Activated CD4-positive, alpha-beta memory T cell treated with anti-CD3 and anti-CD28 coated beads for 36 hours (primary cell): ENCODE measurements at places on chromosomes 3 and 15. TPM values are rescaled to one million over a fixed set of nuclear protein-coding genes. Genes with fewer than 3 reads are reported as not detected.

Gene TM4SF4
- not detected for total RNA-seq

Gene PPIB
- 283 TPM for total RNA-seq

Gene BFSP2
- total RNA-seq: not detected

Gene DCUN1D1
- total RNA-seq: 47.5 TPM

Gene ARNT2
- total RNA-seq: 0.10 TPM

Gene LRTM1
- not detected for total RNA-seq

Gene ASB14
- not detected for total RNA-seq

Gene MYO5C
- total RNA-seq: 0.50 TPM

Gene NPAP1
- not detected for total RNA-seq

- DNase-seq: no peak
Observed at GRCh38 chr15:92435145-92435544, 41.5 kb downstream of the ST8SIA2 start.

- DNase-seq: no peak
Observed at GRCh38 chr3:156668073-156668763, 6.2 kb upstream of the TIPARP start.

DNA sequence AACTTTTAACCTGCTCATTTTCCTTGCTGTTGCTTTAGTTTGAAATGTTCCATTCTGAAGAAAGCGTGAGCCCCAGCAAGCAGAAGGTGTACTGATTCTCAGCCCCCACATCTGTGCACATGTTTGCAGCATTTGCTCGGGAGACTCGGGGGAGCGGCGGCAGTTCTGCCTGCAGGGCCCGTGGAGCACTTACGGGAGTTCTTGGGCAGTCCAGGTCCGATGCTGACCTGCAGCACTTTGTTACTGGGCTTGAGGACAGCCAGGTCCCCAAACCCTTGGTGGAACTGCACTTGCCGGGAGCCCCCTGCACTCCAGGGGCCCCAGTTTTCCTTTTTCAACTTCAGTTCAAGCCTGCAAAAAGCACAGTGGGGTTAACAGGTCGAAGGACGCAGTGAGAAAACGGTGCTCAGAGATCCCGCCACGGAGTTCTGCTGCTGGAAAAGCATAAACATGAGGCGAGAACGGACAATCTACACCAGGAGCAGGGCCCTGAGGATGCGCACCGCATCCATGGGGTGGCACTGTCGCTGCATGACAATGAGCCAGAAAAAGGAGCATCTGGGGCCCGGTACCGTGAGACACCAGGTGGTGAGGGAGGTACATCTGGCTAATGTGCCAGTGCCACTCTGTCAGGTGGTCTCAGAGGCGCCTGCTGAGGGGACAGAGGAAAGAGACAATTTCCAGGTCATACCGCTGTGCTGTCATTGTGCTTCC, 45.6 kb upstream of the LDHAL6B start:
- peak; percentile 33 for DNase-seq

DNA sequence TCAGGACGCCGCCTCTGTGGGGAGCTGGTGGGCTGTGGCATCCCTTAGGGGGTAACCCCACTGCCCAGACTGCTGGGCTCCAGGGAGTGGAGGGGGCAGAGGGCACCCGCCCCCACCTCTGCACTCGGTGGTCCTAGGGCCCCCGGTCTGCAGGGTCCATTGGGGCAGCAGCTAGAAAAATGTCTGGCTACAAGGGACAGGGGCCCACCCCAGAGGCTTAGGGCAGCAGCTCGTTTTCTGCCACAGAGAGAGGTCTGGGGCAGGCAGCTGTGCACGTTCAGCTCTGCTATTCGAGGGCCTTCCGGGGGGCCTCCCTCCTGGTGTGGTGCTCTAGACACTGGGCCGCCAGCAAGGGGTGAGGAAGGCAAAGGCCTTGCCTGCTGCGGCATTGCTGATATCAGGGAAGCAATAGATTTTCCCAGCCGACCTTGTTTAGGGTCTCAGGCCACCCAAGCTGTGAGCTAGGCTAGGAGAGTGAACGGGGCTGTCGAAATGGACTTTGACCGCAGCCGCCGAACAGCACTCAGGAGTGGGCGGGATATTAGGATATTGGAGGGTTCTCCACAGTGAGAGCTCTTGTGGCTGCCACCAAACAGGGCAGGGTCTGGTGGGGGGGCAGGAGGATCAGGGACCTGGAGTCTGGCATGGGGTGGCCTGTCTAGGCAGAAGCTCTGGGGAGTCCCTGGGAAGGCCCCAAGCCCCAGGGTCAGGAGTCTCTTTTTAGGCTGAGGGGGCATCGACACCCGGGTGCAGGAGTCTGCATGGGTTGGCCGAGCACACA, 61.4 kb upstream of the KLF13 start:
- DNase-seq: no peak

GRCh38 chr15:62928242-62928999, 114.1 kb upstream of the TPM1 start:
- DNase-seq: no peak

- no peak for DNase-seq
Observed at GRCh38 chr3:177370246-177370822, 173.1 kb upstream of the TBL1XR1 start.

DNA sequence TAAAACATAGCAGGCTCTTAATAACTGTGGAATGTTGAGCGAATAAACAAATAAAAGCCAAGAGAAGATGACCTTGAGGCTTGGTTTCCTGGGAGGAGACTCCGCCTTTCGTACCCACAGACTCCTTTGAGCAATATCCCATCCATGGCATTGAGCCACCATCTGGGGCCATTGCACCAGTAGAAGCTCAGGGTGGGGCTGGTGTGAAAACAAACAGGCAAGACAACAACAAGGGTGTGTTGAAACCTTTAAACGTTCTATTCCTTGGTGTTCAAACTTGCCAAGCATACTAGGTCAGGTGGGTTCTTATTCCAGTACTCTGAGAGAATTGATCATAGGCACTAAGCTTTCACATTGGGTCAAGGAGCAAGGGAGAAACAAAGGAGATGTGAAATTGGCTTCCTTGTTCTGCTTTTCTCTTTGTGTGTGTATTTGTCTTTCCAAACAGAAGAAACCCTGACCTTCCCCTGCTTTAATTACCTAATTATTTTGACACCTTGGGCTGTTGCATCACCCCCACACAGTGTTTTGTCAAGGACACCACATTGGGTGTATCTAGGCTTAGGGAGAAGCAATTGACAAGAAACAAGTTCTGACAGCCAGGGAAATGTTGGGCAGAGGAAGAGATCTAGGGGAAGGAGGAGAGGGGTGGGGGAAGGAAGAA, 105.1 kb upstream of the BCL6 start:
- no peak for DNase-seq

- no peak for DNase-seq
Observed at GRCh38 chr15:82995938-82996337, 9.9 kb downstream of the RAMAC start.

- no peak for DNase-seq
Observed at GRCh38 chr3:31132132-31132769, 237.8 kb upstream of the GADL1 start.

DNA sequence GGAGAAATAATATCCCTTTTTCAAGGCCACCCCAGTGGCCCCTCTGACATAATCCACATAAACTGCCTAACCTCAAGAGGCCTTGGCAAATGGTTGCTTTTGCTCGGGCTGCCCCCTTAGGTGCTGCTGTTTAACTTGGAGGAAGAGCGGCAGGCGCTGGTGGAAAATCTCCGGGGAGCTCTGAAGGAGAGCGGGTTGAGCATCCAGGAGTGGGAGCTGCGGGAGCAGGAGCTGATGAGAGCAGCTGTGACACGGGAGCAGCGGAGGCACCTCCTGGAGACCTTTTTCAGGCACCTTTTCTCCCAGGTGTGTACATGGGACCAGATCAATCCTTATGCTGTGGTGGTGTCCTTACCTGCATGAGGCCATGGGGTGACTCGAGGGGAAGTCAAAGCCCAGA, 15.0 kb downstream of the DUOX1 start:
- no peak for DNase-seq

GRCh38 chr3:9986230-9986725, 363 bp downstream of the EMC3 start:
- DNase-seq: no peak

DNA sequence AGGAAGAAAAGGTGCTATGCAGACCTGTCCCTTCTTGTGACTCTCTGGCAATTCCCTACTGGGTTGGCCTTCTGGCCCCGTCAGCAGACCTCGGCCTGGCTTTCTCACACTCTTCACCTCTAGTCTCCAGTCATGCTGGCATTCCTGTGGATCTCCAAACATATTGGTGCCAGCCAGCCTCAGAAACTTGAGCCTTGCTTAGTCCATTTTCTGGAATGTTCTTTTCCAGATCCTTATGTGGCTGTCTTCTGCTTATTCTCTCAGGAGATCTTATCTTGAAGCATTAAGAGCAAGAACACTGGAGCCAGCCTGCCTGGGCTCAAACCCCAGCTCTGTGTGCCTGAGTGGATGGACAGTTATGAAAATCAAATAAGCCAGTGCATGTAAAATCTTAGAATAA, 88.2 kb upstream of the NTRK3 start:
- DNase-seq: no peak

- no peak for DNase-seq
Observed at GRCh38 chr15:37015451-37015850, 84.9 kb downstream of the MEIS2 start.

DNA sequence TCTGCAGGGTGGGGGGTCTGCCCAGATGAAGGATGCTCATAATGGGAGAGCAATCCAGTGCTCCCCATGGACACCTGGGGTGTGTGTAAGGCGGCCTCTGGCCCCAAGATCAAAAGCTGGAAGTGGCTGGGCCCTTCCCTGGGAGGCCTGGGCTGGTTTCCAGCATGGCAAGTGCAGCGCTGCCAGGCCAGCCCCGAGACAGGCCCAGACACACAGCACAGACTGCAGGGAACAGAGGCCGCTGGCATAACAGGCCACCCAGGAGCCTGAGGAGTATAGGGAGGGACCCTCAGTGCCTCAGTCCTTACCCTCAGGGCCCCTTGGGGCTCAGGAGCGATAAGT, 10.0 kb downstream of the ITPKA start:
- no peak for DNase-seq

GRCh38 chr15:43511012-43511885, 6.2 kb upstream of the MAP1A start:
- peak; percentile 43 for DNase-seq

- no peak for DNase-seq
Observed at GRCh38 chr3:3085782-3086181, 24.4 kb downstream of the IL5RA start.

GRCh38 chr15:78422571-78423340, 15.3 kb upstream of the IREB2 start:
- peak; percentile 76 for DNase-seq

DNA sequence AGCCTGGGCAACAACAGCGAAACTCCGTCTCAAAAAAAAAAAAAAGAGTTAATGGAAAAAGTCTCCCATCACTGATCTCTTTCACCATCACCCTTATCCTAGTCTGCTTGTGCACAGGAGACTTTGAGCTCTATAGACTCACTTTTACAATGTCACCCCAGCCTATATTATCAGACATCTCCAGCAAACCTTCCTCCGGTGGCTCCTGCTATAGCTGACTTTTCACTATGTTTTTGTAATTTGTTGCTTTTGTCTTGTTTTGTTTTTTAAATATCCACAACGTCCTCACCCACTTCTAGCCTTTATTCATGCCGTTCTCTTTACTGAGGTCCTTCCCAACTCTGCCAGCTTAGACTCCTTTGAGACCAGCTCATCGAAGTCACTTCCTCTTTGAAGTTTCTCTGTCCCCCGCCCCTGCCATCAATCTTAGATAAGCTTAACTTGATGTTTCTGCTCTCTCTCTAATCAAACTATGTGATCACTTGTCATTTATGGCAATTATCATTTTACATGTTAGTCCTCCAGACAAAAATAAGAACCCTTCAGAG, 82.7 kb upstream of the CHD2 start:
- no peak for DNase-seq

DNA sequence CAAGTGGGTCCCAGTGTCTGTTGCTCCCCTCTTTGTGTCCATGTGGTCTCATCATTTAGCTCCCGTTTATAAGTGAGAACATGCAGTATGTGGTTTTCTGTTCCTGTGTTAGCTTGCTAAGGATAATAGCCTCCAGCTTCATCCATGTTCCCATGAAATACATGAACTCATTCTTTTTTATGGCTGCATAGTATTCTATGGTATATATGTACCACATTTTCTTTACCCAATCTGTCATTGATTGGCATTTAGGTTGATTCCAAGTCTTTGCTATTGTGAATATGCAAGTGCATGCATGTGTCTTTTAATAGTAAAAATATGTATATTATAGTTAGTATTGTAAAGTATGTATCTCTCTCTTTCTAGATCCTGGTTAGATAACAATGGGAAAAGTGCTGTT, 53.9 kb downstream of the TCAIM start:
- DNase-seq: no peak

- no peak for DNase-seq
Observed at GRCh38 chr15:95300958-95301357, 1029.5 kb upstream of the NR2F2 start.

GRCh38 chr15:73150831-73151230, 98.6 kb downstream of the NEO1 start:
- no peak for DNase-seq

DNA sequence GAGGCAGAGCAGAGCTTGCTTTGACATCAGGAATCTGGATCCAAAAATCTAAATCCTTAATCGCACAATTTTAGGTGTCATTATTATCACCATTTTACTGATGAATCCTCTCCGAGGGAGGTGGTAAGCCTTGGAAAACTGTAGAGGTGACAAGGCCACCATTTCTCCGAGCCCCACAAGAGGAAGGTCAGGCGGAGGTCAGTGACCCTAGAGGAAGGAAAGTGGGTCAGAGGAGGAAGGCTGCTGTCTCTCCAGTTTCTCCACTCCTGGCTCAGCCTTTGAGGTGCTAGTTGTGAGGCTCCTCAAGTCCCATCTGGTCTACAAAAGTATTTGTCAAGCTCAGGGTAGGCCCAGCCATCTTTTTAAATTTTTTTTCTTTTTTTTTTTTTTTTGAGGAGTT, 3.2 kb downstream of the DVL3 start:
- no peak for DNase-seq

- no peak for DNase-seq
Observed at GRCh38 chr3:8746780-8747345, 13.3 kb downstream of the CAV3 start.

GRCh38 chr15:38193496-38193895, 59.1 kb upstream of the SPRED1 start:
- DNase-seq: no peak

- no peak for DNase-seq
Observed at GRCh38 chr3:183539811-183540210, 15.7 kb downstream of the KLHL6 start.

DNA sequence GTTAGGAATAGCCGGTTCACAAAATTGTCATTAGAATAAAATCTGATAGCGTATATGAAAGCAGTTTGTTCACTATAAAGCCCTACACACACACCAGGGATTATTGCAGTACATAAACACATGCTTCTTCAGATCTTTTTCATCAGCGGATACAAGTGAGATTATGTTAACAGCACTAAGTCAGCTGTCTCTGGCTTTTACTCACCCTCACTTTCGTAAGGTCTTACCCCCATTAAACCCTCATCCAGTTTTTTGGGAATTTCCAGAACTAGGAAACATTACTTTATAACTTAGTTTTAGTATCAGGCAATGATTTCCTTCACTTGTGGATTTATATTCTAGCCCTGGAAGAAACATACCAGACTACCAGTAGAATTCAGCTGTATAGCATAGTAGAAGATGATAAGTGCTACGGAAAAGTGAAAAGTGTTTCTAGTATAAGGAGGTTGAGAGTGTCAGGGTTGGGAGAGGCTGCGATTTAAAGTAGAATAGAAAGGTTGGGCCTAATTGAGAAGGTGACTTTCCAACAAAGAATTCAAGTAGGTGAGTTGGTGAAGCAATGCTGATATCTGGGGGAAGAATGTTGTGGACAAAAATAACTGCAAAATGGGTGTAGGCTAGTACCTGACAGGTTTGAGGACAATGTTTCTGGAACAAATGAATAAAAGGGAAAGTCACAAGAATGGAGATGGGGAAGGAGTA, 22.7 kb downstream of the TMEM207 start:
- no peak for DNase-seq

- DNase-seq: peak; percentile 15
Observed at GRCh38 chr15:64502551-64502950, 42.2 kb downstream of the ZNF609 start.
